ENCODE measurements at places on chromosomes 11 and 22.
A peak's percentile ranks its signal among the peaks of the same experiment; 100 is the strongest.

- DNase-seq, result no peak
These were observed 11.3 kb upstream of the ADORA2A start for GRCh38 chr22:24416095-24416494.

- DNase-seq, result no peak
These were observed 11.2 kb downstream of the SLC25A1 start for GRCh38 chr22:19167106-19167869.

DNA sequence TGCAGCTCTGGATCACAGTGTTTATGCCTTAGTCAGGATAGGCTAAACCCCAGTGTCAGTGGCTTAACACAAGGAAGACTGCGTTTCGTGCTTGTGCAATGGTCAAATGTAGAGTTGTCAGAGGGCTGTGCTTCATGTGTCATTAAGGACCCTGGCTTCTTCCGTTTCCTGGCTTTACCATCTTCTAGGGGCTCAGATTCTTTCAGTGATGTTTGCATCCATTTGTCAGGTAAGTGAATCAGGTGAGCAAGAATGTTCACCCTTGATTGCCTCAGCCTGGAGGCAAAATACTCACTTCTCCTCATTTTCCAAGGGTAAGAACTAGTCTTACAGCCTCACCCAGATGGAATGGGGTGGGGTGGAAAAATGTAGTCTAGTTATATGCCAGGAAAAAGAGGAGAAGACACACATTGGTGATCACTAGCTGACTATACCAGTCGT, 20.5 kb upstream of the AMOTL1 start:
- DNase-seq, result no peak

DNA sequence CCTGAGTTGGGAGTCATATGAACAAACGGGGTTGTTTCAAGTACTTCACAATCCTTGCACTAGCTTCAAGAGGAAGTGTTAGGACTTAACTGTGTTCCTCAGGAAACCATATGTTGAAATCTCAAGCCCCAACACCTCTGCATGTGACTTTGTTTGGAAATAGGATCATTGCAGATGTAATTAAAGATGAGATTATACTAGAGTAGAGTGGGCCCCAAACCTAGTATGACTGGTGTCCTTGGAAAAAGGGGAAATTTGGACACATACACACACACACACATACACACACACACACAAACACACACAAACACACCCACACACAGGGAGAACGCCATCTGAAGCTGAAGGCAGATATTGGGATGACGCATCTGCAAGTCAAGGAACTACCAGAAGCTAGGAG, 6.4 kb upstream of the CEP295 start:
- DNase-seq, result no peak

GRCh38 chr11:120270386-120270785, 30.4 kb downstream of the POU2F3 start:
- DNase-seq, result no peak

GRCh38 chr11:19349340-19350025, 108.7 kb upstream of the E2F8 start:
- DNase-seq, result peak; percentile 61

DNA sequence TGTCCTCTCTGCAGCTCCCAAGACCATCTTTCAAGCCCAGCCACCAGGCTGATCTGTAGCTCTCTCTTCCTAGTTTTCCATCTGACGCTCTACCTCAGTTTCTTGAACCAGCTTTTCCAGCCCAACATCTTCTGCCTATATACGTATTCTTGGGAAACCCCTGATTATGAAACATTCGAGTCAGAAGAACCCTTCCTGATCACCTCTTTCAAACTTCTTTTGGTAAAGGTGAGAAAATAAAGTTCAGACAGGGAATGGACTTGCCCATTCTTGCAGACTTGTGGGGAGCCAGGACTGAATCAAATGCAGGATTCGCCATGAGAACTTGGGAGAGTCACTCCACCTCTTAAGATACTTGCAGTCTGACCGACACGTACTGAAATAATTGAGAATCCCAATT, 169.5 kb upstream of the NARS2 start:
- no peak for DNase-seq

DNA sequence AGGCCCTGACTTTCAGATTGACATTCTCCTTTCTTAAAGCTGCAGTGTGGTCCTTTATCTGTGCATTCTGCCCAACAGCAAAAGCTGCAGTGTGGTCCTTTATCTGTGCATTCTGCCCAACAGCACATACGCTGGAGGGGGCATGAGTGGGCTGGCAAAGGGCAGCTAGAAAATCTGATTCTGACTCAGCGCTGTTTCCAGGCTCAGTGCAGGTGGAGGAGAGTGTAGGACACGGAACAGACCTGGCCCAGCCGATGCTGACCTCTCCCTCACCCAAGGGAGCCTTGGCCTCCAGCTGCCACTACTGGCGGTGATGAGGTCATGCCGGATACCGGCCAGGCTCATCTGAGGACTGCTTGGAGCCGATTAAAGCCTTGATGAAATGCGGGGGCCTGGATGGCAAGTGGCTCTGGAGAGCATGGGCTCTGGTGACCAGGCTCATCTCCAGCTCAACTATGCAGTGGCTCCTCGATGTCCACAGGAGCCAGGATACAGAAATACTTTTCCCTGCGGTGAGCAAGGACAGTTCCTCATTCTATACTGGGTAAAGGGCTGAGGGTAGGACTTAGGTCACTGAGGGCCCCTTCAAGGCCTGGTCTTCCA, 84.6 kb downstream of the CLPB start:
- DNase-seq, result peak; percentile 29

DNA sequence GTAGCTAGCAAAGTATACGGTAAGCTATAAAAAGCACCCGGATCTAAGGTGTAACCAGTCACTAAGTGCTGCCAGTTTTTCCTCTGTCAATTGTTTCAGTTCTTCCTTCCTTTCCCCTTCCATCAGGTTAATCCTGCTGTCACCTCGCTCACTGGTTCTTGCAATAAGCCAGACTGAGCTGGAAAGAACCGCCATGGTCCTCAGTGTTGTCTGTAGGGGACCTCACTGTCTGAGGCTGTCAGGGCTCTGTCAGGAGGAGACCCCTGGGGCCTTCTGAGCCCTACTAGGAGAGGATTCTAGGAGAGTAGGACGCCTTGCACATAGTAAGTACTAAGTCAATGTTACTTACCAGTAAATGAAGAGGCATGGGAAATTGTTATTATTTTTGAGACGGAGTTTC, 1.4 kb upstream of the TBC1D22A start:
- no peak for DNase-seq

DNA sequence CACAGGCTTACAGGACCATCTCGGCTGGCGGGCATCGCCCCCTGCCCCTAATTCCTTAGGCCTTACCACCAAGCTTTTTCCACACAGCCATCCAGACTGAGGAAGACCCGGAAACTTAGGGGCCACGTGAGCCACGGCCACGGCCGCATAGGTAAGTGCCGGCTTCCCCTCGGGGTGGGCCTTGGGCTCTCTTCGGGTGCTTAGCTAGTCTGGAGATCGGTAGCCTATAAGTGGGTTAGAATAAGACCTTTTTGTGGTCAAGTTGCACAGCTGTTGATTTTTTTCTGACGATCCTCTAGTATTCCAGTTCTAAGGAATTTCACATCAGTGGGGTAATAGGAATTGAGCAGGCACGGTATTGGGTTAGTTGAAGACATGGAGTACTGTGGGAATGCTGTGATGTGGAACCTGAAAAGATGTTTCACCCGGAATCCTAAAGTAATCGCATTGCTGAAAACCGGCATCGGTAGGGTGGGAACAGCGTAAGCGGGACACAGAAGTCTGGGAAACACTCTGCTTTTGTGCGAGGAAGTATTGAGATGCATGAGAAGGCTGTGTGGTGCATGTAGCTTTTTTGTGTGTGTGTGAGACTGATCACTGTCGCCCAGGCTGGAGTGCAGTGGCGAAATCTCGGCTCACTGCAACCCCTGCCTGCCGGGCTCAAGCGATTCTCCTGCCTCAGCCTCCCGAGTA, 669 bp downstream of the RPL27A start:
- DNase-seq, result no peak

- DNase-seq, result no peak
These were observed 17.7 kb downstream of the MGAT3 start for GRCh38 chr22:39474351-39475111.

- no peak for DNase-seq
These were observed 38.3 kb downstream of the RAB30 start for GRCh38 chr11:83033371-83033770.

- no peak for DNase-seq
These were observed 6.1 kb upstream of the B3GAT1 start for GRCh38 chr11:134417871-134418840.

- DNase-seq, result no peak
These were observed 88.2 kb upstream of the DDI1 start for GRCh38 chr11:103948187-103948763.

DNA sequence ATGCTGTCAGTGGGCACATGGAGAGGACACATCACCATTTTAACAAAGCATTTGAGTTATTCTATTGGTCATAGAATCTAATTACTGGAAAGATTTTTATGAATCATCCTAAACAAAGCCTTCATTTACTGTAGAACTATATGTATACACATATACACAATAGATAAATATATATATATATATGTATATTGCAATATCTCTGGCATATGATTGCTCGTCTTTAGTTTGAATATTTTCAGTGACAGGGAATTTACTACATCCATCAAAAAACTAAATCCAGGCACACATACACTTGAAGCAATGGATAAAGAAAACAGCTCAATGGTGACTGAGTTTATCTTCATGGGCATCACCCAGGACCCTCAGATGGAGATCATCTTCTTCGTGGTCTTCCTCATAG, at the start of gene OR5AR1:
Gene OR5AR1, plus strand, starts transcription at position 301 of the 400 bp plus-strand sequence. Its CDS starts 0 bp downstream, at position 301.
- no peak for DNase-seq

DNA sequence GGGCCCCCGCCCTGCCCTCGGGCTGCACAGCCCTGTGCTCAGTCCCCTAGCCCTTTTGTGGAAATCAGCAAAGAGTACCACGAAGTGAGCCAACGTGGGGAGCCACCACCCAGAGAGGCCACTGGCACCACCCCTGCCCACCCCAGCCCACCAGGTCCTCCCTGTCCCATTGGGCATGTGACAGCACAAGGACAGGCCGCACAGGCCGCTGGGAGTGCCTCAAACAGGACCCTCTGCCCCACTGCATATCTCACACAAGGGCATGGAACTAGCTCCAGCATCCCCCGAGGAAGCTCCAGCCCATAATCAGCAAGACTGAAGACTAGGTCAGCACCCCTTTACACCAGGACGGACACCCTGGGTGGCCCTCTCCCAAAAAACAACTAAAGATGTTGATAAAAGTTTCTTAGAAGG, 29.7 kb downstream of the GNB1L start:
- DNase-seq, result no peak

- no peak for DNase-seq
These were observed 48.6 kb upstream of the OLFML1 start for GRCh38 chr11:7436657-7437056.

DNA sequence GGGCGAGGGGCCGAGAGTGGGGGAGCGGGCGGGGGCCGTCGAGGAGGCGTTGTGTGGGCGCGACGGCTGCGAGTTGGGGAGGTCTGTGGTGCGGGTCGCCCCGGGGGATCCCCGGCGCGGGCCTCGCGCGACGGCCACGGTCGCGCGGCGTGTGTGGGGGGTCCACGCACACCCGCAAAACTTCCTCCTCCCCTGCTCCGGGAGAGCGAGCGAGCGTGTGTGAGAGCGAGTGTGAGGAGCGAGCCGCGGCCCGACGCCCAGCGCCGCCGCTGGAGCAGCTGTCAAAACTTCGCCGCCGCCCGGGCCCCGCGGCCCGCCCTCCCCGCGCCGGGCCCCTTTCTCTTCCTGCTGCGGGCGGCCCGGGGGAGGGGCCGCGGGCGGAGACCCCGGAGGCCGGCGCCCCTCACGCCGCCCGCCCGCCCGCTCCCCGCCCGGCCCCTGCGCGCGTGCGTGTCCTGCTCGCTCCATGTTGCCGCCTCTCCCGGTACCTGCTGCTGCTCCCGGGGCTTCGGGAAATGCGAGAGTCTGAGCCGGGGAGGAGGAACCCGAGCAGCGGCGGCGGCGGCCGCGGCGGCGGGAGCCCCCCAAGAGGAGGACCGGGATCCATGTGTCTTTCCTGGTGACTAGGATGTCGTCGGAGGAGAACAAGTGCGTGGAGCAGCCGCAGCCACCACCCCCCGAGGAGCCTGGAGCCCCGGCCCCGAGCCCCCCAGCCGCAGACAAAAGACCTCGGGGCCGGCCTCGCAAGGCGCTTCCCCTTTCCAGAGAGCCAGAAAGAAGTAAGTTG, 9.0 kb upstream of the CCT8L2 start:
- peak; percentile 68 for DNase-seq
